CD14-positive monocyte (primary cell): ENCODE measurements at places on chromosomes 3 and 15.
A peak's percentile ranks its signal among the peaks of the same experiment; 100 is the strongest.

- no peak for DNase-seq
Observed at GRCh38 chr3:169147238-169148008, 516.1 kb downstream of the MECOM start.

DNA sequence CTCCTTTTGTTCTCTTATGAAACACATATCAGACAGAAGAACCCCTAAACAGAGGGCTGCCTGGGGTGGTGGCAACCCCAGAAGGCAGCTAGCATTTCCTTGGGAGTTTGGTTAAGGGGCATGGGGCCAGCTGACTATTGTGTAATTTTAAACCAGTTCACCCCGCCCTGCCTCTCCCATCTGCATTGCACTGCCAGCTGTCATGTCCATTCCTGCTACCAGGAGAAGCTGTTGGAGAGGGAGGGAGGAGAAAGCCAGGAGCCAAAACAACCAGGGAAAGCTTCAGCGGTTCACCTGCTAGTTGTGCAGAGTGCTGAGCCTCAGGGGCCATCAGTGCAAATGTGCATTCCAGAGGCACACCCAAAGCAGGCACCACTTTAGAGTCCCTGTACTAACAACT lies 47.6 kb upstream of the ATP1B3 start:
- no peak for DNase-seq

GRCh38 chr3:178385280-178385952 lies 150.8 kb upstream of the KCNMB2 start:
- no peak for DNase-seq

- DNase-seq, result no peak
Observed at GRCh38 chr3:119632829-119633228, 27.6 kb downstream of the POPDC2 start.

DNA sequence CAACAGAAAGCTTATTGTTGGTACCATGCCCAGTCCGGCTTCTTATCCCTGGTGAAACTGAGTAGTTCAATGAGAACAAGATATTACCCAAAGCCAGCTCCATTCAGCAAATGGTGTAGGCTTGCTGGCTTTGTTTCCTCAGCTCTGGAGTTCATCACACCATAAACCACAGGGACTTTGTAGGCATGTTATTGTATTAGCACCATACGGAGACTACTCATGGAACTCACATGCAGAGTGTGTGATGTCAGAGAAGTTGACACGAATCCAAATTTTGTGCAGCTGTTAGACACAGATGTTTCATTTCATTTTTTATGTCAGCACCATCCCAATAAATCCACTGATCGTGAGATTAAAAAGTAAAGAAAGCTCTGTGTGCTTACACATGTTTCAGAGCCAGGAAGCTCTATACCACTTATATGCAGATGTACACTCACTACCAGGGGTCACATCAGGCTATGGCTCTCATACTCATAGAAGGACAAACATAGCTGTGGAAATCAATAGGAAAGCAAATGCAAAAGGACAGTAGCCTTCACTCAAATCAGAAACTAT lies 63.4 kb upstream of the LEKR1 start:
- DNase-seq, result no peak

- peak; percentile 63 for DNase-seq
Observed at GRCh38 chr15:62649793-62650420, 392.6 kb upstream of the TPM1 start.

DNA sequence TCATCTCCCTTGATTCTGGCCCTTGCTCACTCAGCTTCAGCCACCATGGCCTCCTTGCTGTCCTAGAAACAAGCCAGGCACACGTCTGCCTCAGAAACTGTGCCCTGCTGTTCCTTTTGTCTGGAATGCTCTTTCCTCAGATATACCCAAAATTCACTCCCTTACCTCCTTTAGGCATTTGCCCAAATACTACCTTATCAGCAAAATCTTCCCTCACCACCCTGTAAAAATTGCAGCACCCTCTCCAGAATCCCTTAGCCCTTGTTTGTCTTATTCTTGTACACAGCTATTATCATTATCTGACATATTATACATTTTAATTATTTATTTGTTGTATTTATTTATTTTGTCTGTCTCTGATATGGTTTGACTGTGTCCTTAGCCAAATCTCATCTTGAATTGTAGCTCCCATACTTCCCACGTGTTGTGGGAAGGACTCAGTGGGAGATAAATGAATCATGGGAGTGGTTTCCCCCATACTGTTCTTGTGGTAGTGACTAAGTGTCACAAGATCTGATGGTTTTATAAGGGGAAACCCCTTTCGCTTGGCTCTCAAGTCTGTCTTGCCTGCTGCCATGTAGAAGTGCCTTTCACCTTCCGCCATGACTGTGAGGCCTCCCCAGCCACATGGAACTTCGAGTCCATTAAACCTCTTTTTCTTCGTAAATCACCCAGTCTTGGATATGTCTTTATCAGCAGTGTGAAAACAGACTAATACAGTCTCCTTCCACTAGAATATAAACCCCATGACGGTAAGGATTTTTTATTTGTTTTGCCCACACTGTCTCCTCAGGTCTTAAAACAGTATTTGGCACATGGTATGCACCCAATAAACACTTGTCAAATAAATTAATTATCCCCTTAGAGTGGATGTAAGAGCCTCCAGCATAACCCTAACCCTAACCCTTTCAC lies 60.0 kb upstream of the STT3B start:
- peak; percentile 2 for DNase-seq

DNA sequence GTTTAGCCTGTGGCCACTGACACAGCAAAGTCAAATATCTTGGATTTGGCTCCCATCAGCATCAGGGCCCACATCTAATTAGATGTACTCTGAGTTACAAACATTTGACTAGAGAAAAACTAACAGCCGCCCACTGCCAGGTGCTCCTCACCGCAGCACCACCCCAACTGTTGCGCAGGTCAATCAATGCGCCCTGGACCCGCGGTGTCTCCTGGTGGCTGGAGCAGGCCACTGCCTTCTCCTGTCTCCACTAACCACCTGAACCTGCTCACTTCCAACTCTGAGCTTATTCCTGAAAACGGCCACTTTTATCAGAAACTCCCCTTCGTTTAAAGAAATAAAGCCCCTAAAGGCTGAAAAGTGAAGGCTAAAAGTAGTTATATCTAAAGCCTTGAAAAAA lies 4.3 kb downstream of the RIOX2 start:
- DNase-seq, result no peak

GRCh38 chr3:176514297-176514696 lies 683.0 kb downstream of the TBL1XR1 start:
- no peak for DNase-seq

DNA sequence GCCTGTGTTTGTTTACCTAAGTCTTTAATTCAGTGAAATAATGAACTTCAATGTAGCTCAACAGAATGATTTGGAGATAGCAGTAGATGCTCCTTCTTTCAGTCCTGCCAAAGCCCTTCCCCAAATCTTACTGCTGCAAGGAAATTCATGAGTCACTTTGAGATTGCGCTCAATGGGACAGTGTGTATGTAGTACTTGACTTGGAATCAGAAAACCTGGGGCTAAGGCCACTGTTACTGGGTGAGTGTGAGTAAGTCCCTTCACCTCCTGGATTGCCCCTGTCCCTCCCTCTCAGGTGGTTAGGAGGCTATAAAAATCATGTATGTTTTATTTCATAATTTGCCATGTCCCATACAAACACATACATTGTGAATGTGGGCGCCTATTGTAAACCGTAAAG lies 29.9 kb downstream of the ATP13A5 start:
- DNase-seq, result no peak

- DNase-seq, result peak; percentile 3
Observed at GRCh38 chr15:39629371-39629770, 48.5 kb downstream of the THBS1 start.

- no peak for DNase-seq
Observed at GRCh38 chr3:55408193-55408826, 78.8 kb downstream of the WNT5A start.

GRCh38 chr15:81113204-81113657 lies 20.8 kb upstream of the CFAP161 start:
- DNase-seq, result no peak

- DNase-seq, result no peak
Observed at GRCh38 chr3:177571944-177572315, 374.6 kb upstream of the TBL1XR1 start.

GRCh38 chr3:165505657-165506056 lies 309.5 kb upstream of the SLITRK3 start:
- no peak for DNase-seq

GRCh38 chr3:172478116-172478515 lies 29.9 kb upstream of the GHSR start:
- no peak for DNase-seq

DNA sequence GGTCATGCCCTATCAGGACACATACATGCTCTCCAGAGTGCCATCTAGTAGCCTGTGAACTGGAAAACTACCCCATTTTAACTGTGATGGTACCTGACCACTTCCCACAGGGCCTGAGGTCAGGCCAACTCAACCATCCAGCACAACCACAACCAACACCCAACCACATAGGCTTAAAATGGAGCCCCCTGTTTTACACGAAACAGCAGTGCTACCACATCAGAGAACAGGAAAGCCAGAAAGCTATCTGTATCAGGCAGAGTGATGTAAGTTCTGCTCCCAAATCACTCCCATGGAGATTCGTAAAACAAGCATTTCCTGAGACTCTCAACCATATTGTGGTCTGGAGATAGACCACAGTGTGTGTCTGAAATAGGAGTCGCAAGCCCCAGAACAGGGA lies 1017.3 kb upstream of the EPHA6 start:
- no peak for DNase-seq

- no peak for DNase-seq
Observed at GRCh38 chr15:83278191-83278590, 6.3 kb downstream of the BNC1 start.

DNA sequence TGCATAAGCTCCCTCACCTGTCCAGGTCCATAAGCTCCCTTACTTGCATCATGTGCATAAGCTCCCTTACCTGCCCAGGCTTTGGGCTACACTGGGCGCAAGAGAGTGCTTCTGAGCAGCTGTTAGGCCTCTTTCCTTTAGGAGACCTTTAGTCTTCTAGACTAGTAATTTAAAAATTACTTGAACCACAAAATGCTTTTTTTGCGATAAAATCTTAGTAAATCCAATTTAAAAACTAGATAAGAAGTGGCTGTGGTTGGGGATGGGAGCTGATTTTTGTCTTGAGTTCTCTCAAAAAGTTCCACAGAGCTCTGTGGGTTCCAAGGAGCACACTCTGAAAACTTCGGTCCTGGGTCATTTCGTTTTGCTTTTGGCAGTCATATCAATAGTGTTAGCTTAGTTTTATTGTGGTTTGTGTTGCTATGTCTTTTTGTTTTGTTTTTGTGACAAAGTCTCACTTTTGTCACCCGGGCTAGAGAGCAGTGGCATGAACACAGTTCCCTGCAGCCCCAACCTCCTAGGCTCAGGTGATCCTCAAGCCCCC lies 6.7 kb downstream of the CEMIP start:
- no peak for DNase-seq

DNA sequence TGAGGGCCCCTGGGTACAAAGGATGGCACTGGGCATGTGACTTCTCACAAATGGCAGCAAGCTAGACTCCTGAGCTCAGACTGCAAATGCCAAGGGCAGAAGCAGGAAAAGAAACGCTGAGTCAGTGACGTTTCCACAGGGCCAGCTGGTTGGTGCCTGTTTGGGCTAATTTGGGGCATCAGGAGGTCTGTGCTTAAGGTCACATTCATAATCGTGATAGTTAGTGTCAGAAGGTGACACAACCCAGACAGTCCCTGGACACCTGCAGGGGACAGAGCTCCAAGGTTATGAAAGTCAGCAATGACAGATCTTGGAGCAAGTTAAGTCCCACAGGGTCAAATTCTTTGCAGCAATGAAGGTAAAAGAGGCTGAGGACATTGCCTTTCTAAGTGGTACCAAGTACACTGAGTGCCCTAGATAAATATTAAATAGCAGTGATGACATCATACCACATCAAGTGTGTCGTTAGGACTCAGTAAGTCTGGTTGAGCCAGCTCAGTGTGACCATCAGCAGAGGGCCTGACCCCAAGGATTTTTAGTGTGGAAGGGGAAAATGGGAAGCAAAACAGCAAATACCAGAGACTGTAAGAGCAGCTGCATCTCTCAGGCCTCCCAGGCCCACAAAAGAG lies 556.9 kb upstream of the CFAP20DC start:
- no peak for DNase-seq

DNA sequence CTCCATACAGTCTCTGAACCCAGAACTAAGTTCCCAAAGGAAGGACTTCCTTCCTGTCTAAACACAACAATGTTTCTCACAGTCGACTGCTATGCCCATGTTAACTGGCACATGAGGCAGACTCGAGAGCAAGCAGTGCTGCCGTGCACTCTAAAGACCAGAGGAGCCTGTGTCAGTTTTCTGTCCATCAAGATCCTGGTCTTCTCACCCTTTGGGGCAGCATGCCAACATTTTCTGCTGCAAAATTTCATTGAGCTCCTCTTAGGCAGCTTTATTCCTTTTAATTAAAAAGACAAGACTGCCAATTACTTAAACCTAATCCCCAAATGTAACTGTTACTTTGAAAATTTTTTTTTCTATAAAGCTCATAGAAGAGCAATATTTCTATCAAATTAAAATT lies 205.1 kb downstream of the GAP43 start:
- no peak for DNase-seq

DNA sequence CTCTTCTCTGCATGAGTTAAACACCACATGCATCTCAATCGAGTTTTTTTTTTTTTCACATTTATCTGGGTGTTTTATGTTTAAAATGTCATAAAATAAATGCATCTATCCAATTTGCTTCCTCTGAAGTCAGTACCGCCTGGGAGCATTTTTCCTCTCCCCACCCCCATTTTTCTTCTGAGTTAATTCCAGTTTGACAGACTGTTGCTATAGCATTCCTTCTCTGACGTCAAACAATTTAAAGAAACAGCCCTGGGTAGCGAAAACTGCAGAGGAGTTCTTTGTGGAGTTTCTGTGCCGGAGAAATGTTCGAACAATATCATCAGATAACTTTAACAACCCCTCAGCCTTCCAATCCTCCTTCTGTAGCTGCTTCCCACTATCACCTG lies 900 bp upstream of the GNB4 start:
- DNase-seq, result no peak

DNA sequence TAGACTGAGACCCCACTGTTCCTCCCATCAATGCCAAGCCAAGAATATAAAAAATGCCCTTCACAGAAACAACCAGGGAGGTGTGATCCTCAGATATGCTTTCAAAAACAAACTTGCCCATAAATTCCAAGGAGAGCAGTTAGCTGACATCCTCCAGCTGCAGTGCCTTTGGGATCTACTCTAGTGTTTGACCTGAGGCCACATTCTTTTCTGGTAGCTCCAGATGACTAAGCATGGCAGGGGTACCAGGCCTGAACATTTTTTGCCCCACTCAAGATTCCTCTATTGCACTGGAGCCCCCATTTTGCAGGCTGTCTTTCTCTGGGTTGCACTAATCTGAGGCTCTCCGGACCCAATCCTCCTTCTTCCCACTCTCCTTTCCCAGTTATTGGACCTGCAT lies 27.9 kb upstream of the ACP3 start:
- no peak for DNase-seq

DNA sequence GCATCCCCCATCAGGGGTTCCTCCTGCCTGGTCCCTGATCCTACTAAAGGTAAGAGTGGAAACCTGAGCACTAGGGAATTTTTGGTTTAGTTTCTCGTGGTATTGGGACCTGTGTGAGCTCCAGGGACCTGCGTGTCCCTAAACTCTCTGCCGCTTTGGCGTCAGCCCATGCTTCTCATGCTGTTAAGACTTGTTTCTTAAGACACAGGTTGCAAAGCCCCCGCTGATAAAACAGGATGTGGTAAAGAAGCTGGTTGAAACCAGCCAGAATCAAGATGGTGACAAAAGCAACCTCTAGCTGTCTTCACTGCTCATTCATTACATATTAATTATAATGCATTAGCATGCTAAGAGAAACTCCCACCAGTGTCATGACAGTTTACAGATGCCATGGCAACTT lies 64.6 kb downstream of the LYZL4 start:
- DNase-seq, result no peak

GRCh38 chr15:37109168-37109871 lies 9.0 kb upstream of the MEIS2 start:
- DNase-seq, result no peak

GRCh38 chr3:194325424-194326153 lies 25.5 kb downstream of the CPN2 start:
- DNase-seq, result no peak
